ENCODE measurements at places on chromosomes 4 and X.

- no peak for DNase-seq
These were observed 1.4 kb upstream of the VEGFC start for GRCh38 chr4:176794151-176794550.

GRCh38 chr4:21374641-21375368, 573.8 kb downstream of the KCNIP4 start:
- no peak for DNase-seq

GRCh38 chrX:124540474-124540873, 194.1 kb downstream of the SH2D1A start:
- DNase-seq: no peak

GRCh38 chr4:117784266-117784665, 250.0 kb upstream of the NDST3 start:
- DNase-seq: no peak

DNA sequence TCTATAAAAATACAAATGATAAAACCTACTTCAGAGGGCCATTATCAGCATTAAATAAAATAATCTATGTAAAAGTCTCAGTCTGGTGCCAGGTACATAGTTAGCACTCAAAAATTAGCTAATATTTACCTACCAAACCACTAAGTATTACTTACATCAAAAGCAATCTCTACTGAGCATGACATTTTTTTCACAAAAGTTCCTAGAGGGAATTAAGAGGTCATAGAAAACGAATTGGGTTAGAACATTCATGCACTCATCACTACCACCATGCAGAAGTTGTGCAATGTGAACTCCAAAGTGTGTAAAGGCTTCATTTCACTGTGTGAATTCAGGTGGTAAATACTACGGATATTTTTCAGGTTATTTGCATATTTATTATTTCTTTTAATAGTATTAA, 209.5 kb upstream of the FGF13 start:
- no peak for DNase-seq

DNA sequence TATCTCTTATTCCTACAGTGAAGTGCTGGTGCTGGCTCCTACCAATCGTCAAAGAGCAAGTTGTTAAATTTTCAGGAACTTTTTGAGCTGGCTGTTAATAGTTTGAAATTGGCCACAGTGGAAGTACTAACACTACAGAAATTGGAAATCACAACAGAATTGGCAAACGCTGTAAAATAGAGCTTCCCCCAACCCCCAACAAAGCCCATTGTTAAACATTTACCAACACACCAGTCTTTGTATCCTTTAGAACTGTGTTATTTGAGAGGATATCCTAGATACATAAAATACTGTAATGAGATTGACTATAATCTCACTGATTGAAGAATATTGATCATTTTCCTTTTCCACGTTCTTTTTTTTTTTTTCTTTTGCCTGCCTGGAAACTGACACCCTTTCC, 37.4 kb downstream of the FAM241A start:
- DNase-seq: no peak

DNA sequence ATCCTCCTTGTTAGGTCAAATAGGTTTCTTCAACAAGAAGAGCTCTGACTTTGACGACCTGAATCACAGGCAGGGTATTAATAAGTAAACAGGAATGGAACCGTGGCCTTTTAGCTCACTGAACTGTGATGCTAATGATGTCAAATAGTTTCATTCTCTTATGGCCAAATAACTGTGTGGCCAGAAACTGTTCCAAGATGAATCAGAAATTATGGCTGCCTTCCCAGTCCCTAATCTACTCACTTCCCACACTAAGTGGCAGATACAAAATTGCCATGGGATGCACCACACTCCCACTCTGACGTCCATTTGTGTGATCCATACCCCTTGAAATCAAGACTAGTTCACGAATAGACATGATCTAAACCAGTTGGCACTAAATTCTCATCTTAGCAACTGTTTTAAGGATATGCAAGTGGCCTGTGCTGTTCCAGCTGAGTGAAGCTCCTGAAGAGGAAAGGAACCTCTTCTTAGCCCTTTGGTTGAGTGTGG, 455.4 kb downstream of the IL15 start:
- no peak for DNase-seq

DNA sequence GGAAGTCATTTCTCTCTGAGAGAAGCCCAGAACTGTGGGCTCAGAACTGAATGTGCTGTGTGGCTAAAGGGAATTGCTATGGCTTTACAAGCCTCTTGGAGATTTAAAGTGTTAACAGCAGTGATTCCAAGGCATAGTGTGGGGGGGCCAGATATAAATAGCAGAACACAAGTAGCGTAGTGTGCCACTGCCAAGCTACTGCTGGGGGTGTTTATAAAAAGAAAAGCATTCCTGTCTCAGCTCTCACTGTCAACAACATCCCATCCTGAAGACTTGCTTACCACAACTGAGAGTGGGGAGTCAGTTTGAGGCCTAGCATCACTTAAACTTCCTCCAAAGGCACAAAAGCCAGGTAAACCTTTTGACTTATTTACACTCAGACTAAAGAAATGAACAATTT, at the start of gene ART3:
Gene ART3, plus strand, starts transcription at position 242 of the 400 bp plus-strand sequence. CDS start 1,181 bp downstream, outside the sequence.
- no peak for DNase-seq

DNA sequence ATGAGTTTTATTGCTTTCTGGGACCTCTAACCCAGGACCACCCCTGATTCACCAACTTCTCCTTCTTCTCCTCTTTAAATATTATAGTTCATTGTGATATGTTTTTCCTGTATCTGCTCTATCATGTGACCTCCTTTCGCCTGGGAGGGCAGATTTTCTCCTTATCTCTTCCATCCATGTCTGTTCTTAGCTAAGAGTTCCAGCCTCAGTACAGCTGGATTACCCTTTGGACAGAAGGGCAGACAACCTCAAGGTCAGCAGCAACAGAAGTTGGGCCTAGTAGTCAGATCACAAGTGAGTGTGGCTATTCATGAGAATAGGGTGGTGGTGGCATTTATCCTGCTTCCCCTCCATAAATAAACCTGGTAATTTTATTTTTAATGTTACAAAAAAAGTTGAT, 5.7 kb upstream of the XK start:
- DNase-seq: no peak

- DNase-seq: no peak
These were observed 62.7 kb downstream of the HTRA3 start for GRCh38 chr4:8332038-8332857.

GRCh38 chr4:177401658-177402273, 40.5 kb downstream of the AGA start:
- no peak for DNase-seq

- DNase-seq: no peak
These were observed 3.5 kb upstream of the RNF212 start for GRCh38 chr4:1116838-1117237.

GRCh38 chr4:184397516-184398163, 76.7 kb downstream of the IRF2 start:
- no peak for DNase-seq

DNA sequence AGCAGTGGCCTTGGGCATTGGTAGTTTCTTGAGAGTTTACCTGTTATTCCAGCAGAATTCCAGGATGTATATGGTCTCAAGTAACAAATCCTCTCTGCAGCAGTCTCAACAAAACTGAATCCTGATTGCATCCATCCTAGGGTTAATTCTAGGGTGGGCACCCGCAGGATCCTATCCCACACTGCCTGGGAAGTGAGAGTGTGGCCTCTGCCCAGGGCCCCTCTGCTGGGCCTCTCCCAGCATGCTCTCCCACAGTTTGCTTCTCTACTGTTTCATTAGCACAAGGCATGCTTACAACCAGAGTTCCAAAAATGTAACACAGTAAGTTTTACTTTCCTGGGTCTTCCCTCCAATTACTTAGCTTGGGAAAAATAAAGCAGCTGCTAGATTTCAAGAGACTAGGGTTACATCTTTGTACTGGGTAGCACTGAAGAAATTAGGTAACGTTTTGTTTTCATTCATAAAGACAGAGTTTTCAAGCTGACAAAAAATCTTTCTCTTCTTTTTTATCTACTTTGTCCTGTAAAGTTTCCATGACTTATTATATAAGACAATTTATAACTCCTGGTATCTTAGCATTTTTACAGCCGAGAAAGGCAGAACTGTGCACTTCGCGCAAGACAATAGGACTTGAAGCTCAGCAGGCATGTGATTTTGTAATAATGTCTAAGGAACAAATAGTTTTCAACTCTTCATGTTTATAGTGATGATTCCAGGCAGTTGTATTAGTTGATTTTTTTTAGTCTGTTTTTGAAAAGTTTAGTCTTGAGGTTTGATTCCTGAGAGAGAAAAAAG, 131.2 kb upstream of the PCDH18 start:
- no peak for DNase-seq

DNA sequence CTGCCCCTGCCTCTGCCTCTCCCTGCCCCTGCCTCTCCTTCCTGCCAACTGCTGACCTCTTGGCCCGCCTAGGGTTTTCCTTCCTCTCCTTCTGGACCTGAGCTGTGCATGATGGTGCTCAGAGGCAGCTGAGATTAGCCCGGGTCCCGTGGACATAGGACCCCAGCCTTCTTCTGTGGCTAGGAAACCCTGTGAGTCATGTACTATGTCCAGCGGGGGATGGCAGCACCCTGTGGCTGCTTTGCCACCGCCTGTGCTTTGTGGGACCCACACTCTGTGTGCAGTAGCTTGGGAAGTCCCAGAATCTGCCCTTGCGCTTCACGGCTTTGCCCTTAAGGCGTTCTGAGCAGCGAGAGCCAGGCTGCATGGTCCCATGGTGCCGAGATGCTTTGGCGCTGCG, 105.5 kb upstream of the PSAPL1 start:
- DNase-seq: no peak

DNA sequence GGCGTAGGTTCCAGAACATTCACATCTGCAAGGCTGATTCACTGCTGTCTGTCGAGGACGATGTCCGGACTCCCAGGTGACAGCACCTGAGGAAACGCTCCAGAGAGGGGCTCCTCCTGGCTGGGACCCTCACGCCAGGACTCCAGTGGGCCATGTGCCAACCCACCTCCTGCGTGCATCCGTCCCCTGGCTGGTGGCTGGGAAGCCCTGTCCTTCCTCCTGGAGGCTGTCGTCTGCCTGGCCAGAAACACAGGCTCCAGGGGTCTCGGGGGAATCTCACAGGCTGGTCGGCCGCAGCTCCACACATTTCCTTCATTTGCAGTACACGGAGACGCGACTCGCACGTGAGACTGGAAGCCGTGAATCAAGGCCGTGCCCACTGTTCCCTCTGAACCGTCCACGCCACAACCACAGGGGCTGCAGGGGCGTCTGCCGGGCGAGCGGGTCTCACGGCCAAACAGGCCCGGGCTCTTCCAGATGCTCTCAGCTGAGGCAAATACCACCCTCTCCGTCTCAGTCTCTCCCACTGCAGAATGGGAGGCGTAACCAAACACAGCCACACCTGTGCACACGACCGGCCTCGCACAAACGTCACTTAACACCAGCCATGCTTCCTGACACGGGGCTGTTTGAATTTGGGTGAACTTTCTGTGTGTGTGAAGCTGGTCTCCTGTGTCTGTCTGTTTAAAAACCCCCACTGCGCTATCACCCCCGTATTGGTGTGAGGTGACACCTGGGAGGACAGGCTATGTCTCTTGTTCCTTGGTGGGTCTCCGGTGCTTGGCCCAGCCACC, 38.7 kb upstream of the MXD4 start:
- DNase-seq: no peak

DNA sequence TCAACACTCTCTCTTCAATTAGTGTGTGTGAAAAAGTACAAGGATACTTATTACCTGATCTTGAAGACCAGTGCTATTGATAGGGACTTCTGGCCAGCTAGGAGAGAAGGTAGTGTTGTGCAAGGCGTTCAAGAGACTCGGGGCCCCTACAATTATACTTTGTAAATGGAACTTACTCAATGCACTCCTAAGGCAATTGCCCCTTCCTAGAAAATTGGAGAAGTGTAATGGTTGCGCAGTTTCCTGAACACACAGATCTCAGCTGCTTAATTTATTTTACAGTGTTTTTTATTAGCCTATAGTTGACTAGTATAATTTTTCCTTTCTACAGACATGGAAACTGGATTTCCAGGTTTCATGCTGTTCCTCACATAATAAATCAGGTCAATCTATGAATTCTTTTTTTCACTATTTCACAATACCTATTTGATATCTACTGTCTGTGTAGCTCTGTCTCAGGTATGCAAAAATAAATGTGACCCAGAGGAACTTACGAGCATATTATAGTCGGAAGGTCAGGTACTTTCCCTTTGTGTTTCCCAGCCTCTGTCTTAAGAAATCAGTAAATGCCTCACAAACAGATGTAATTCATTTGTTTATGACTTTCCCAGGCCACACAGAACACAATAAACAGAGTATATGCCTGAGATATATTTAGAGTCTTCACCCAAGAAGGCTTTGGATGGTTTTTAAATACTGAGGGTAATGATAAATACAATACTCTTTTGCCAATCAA, 89.1 kb upstream of the TET2 start:
- no peak for DNase-seq

GRCh38 chr4:127212701-127213100, 420.1 kb upstream of the INTU start:
- DNase-seq: no peak

DNA sequence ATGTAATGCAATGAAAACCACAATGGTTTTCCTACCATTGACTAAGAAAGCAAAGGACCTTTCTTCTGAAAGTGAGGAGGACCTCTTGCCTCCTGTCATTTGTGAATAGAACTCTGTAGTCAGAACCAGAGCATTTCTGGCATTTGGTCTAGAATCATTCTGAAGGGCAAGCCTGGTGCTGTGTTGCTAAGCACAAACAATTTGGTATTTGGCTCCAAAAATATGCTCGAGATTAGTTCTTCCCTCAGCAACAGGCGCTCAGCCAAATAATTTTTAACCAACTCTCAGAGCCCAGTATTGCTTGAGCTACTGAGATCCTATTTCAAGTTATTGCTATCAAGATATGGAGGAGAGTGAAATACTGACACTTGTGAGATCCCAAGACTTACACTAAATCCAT, 71.0 kb downstream of the SNCA start:
- DNase-seq: no peak

DNA sequence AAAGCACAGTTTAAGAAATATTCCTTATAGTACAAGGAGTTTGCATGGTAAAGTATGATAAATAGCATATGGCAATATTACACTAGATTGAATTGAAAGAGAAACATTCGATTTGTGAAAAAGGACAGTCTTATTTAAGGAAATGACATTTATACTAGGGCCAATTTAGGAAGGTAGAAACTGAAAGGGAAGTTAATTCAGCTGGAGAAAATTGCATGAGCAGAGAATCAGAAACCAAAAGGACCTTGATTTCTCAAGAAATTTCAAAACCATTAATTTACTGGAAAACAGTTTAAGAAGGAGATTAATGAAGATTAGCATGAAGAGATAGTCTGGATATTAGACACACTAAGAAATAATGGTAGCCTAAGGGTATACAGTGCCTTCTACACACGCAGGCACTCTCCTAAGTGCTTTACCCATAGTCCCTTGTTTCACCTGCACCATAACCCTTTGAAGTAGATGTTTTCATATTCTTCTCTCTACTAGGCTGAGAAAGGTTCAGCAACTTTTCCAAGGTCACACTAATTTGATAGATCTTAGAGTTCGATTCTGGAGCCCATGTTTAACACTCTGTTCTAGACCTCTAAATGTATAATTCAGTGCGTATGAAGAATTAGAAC, 259.1 kb upstream of the SLIT2 start:
- no peak for DNase-seq

Data from WTC11 (cell line).